ENCODE measurements at places on chromosomes 6 and 20. TPM values are rescaled to one million over a fixed set of nuclear protein-coding genes. Genes with fewer than 3 reads are reported as not detected.

DNA sequence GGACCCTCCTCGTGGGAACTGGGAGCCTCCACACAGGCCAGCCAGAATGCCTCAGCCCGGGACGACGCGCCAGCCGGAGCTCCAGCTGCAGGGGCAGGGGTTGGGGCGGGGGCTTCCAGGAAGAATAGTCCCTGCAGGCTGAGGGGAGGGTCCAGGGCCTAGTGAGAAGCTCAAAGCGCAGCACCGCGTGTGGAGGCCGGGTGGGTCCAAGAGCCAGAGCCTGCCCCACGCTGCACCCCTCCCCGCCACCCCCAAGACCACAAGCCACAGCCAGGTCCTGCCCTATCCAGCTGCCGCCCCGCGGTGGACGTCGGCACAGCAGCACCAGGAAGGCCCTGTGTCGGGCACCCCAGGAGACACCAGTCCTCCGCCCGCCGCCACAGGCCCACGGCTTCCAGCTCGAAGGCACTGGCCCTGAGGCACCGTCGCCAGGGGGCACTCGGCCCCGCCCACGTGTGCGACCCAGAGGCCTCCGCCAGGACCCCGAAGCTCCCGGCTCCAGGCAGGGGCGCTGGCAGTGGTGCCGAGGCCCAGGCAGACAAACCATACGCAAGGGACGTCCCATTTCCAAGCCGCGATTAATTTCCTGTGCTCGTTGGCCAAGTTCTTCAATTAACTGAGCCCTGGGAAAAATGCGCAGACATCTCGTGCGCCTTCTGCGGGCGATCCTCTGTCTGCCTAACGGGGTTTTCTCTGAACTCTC lies 19.5 kb downstream of the KCNQ2 start:
- no peak for DNase-seq

DNA sequence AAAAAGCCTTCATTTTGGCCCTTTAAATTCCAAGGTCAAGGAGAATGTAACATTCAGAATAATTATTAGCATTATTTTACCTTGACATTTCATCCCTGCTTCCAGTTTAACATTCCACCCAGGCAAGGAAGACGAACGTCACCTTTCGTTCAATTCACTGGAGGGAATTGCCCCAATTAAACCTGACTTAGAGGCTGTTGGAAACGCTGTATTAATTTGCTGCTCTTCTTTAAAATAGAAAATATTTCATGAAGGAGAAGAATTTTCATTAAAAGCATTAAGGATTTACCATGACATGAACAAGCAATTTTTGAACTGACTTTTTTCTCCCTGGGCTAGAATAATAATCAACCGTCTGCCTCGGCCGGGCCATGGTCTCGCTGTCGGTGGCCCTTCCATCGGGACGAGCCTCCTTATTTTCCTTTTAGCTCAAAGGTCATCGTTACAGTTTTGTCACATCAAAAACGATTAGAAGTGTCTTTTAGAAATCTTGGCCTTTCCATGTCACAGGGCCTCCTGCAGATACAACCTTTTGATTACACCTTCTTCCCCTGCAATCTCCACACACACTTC lies 282.9 kb upstream of the SOX4 start:
- DNase-seq = no peak

DNA sequence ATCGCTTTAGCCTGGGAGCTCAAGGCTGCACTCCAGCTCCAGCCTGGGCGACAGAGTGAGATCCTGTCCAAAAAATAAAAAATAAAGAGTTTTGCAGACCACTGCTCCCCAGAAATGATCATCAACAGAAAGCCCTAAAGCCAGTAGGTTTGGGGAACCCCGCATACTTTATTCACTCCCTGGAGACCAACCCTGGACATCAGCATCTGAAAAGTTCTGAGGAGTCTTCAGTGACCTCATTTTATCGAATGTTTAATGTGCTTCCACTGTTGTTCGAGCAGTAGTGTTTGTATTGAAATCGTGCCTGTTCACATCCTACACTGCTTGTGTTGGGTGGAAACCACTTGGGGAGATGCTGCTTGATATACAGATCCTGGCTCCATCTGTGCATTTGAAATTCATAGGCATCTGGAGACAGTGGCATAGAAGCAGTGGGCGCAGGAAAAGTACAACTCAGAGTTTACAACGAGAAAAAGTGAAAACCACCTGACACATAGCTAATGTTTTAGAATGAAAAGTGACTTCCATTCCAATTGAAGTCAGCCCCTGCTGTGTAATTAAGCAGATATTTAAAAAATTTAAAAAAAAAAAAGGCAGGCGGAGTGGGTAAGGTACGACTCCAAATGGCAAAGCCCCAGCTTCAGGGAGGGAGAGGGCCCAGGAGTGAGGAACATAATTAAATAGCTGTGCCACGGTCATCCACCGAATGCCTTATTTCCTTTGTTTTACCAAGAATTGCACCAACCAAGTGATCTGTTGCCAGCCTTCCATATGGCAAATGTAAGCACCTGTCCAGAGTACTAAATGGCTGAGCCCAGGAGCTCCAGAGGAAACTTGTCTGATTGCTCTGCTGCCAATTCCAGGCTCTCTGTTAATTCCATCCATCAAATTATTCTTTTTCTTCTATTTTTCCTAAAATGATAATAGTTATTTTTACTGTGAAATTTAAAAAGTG lies 100.4 kb upstream of the NAA20 start:
- DNase-seq = no peak

GRCh38 chr6:149905371-149905910 lies 7.5 kb upstream of the RAET1E start:
- DNase-seq = no peak

- DNase-seq = no peak
Observed at GRCh38 chr6:114580882-114581281, 238.1 kb upstream of the HS3ST5 start.

The SMLR1 gene
- total RNA-seq = not detected

The ADGRF5 gene
- total RNA-seq = not detected

The C6orf163 gene
- total RNA-seq = 2.7 TPM

The ZSCAN16 gene
- 3.3 TPM for total RNA-seq
